ENCODE measurements at places on chromosomes 2 and 18.

DNA sequence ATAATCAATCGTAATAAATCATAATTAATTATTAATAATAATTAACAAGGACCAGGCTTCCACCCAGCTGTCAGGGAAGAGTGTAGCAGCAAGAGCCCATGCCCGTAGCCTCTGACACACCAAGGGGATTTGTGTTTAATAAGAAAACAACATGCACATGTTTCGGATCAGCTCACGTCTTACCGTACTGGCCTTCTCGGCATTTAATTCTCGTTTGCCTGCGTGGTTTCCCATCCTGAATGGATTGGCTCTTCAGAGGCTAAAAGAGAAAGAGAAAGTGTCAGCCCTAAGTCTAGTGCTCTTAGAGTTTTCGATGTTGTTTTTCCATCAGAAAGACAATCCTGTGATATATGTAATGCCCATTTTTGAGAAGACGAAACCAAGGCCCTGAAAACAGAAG lies 27.6 kb downstream of the MBP start:
- no peak for DNase-seq

- DNase-seq, result no peak
These were observed 78.1 kb downstream of the MAP4K4 start for GRCh38 chr2:101775636-101776035.

- DNase-seq, result no peak
These were observed 684.4 kb downstream of the NRXN1 start for GRCh38 chr2:50347358-50348044.

DNA sequence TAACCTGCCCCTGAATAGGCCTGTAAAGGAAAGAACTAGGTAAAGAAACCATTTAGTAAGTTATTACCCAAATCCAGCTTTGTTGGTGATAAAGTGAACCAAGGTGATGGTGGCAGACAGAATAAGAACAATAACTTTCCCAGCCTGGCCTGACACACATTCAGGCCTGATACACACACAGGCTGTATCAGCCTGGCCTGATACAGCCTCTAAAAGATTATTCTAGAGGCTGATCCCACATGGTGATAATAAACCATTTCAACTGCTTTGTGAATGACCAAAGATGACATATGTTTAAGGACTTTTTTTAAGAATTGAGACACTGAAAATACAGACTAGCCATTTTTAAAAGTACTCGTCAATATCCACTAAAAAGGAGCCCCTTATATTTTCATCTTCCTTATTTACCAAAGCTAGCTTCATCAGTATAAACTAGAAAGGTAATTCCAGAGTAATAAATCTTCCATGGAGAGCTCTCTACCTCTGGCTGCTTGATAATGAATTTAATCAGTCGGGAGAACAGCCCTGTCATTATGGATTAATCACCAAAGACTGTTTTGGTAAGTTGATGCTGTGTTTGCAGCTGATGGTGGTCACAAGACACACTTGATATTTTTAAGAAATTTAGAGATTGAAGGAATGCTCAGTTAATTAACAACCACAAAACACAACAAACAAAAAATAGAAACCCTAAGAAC lies 77.2 kb downstream of the SLC8A1 start:
- DNase-seq, result no peak

GRCh38 chr2:24164416-24164973 lies 10.4 kb upstream of the FAM228A start:
- no peak for DNase-seq

DNA sequence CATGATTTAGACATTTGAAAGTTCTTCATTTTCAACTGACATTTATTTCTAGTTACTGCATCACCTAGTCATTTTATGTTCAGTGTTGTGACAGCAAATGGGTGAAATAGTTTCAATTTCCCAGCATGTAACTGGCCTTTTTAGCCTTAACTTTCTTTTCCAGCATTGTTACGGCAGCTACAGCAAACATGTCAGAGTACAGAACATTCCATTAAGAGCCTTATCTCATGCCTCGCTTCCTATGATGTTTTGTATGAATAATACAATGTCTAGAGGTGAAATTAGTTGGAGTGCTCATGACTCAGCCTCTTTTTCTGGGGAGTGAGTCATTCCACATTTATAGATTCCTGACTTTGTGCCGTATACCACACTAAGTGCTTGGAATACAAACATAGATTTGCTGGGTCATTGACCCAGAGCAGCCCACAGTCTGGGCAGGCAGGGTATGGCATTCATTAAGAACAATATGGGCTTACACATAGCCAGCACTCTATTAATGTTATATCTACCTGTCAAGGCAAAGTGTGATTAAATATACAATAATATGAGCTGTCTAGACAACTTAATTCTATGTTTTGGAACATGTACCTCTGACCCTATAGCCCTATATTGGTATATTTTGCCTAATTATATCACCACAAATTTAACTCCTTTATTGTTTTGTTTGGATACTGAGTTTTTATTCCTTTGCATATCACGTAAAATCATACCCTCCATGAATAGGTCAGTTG lies 72.2 kb downstream of the MAP2 start:
- DNase-seq, result no peak

GRCh38 chr2:150100336-150100735 lies 387.1 kb downstream of the RND3 start:
- no peak for DNase-seq

DNA sequence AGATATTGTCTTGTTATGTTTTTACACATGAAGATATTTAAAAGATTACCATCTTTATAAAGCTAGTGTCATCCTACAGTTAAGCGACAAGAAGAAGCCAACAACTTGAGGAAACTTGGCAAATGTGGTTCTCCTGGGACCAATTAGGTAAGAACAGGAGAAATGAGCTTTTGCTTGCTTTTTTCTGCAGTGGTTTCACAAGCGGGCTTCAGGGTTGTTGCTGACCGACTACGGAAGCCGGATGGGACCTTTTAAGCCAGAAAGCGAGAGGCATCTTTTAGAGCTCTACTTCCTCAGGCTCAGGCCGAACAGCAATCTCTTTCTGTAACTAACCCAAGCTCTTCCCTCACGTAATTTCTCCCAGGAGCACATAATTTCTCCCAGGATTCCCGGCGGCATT lies 256.5 kb downstream of the CNTNAP5 start:
- no peak for DNase-seq

DNA sequence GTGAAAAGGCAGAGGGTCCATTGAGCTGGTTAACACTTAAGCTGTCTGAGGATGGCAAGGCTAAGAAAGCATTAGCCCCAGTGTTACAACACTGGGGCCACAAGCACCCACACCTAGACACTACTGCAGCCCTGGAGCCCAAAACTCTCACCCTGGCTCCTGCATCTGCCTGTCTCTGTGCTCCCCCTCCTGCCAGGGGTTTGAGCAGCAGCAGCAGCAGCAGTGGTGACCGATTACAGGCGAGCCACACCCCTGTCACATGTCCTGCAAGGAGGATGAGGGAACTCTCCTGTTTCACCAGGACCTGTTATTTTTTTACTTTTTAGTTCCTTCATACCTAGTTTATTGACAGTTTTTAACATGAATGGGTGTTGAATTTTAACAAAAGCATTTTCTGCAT lies 326.7 kb upstream of the MAP2 start:
- no peak for DNase-seq

DNA sequence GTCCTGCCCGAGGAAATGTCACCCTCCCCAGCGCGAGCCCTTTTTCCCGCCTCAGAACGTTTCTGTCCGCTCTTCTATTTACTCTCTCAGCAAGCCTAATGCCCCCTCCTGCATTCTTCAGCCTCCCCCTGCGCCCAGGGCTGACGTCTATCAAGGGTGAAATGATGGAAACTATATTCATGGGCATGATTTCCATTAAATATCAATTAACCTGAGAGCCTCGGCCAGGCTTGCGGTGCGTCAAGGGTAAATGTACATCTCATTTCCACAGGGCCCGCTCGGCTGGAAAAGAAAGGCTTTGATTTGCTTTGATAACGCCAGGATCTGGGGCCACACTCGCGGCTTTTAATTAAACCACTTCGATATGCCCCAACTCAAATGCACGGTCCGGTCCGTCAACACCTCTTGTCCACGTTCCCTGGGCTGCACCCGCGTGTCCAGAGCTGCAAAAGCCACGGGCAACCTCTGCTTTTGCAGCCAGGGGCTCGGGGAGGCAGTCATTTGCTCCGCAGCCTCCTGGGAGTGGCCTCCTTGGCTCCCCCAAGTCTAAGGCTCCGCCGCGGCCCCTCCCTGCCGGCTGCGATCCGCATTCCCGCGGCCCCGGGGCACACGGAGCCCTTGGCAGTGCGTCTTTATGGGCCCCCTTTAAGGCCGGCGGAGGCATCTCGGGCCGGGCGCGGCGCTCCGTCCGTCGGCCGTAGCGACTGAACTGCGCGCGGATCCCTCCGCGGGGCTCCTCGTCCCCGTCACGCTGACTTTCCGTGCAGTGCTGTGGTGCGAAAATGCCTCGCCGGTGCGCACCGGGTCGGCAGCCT lies at the start of gene HOXD8:
Gene HOXD8, plus strand, starts transcription at position 724 of the 815 bp plus-strand sequence. CDS start 662 bp downstream, outside the sequence.
- DNase-seq, result no peak

GRCh38 chr2:144632809-144633208 lies 112.9 kb upstream of the ZEB2 start:
- DNase-seq, result no peak

DNA sequence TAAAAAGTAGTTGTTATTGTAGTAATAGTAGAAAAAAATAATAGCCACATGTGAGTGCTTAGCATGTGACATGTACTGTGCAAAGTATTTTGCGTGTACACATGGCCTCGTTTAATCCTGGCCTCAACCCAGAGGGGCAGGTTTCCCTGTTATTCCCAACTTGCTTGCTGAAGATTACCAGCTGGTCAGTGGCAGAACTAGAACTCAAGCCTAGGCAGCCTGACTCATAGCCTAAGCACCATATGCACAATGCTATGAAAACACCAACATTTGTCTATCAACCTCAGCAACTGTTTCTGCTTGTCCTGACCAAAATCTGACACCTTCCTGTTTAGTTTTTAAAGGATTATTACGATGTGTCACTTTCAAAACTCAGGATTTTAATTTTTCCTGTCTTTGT lies 234.9 kb upstream of the SMAD7 start:
- DNase-seq, result no peak

DNA sequence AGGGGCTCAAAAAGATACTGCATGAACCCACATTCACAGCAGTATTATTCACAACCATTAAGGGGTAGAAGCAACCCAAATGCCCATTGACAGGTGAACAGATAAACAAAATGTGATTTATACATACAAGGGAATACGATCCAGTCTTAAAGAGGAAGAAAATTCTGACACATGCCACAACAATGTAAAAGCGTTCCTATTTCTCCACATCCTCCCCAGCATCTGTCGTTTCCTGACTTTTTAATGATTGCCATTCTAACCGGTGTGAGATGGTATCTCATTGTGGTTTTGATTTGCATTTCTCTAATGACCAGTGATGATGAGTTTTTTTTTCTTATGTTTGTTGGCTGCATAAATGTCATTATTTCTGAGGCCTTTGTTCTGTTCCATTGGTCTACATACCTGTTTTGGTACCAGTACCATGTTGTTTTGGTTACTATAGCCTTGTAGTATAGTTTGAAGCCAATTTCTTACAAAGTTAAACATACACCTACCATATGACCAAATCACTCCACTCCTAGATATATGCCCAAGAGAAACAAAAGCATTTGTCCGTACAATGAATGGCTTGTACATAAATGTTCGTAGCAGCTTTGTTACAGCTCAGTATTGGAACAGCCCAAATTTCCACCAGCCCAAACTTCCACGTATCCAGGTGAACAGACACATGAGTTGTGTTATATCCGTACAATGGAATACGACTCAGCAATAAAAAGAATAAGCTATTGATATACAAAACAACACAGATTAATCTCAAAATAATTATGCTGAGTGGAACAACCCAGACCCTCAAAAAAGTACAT lies 85.1 kb downstream of the TMEM131 start:
- no peak for DNase-seq

DNA sequence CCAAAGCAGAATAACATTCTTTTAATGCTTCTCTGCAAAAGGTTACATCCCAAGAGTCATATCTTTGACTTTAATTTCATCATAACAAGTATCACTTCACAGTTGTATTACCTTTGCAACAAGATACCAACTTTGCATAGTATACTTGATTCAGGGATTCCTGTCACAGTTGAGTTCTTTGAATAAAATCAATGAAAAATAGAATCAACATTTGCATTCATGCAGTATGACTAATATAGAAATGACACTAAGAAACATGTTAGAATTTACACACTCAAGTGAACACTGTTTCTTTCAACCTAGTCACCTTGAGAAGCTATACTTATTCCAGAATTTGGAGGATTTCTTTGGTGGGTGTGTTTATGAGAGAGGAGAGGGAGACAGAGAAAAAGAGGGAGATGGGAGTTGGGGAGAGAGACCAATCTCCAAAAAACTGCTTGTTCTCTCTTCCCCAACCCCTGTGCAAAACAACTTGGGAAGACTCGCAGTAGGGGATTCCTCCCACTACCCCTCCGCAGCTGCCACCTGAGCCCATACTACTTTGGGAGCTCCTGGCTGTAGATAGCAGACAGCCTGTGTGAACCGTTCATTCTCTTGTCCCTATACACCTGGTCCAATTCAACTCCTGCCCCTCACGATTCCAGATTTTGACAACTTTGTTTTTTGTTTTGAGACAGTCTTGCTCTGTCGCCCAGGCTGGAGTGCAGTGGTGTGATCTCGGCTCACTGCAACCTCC lies 57.7 kb downstream of the PELI1 start:
- DNase-seq, result no peak

DNA sequence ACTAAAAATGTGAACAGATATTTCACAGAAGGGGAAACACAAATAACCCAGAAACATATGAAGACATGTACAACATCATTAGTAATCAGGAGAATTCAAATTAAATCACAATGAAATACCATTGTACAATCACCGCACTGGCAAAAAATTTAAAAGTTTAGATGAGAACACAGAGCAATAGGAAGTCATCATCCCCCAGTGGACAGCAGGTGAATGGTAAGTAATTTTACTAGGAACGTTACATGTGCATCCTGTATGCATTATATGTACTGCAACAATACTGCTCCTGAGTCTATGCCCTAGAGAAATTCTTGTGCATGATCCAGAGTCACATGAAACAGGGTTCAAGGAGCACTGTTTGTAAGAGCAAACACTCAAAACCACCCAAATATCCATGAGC lies 713.8 kb downstream of the NRXN1 start:
- no peak for DNase-seq

DNA sequence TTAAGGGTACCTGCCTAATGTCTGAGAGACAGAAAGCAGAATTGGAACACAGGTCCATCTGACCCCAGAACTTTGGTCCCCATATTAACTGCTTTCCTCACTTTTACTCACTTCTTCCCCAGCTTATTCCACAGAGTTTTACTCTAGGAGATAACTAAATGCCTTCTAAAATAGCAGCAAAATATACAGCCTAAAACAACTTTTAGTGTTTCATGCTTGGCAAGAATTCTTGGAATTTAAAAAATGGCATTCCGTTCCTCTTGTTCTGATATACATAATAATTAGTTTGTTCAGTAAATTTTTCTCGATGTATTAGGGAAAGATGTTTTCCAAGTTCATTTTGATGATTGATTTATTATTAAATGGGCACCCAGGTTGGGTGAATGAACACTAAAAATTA lies 151.9 kb downstream of the FHOD3 start:
- DNase-seq, result no peak

- DNase-seq, result no peak
These were observed 113.6 kb downstream of the PDCL3 start for GRCh38 chr2:100676346-100676745.

Measured in stimulated activated CD4-positive, alpha-beta T cell treated with anti-CD3 and anti-CD28 coated beads, Interleukin-15, amount 100 ng/mL, for 1 hour (primary cell).